Activated CD8-positive, alpha-beta memory T cell treated with anti-CD3 and anti-CD28 coated beads, Interleukin-2, amount 50 U/mL, for 48 hours (primary cell): ENCODE measurements at places on chromosomes 11 and 22.
A peak's percentile ranks its signal among the peaks of the same experiment; 100 is the strongest.

DNA sequence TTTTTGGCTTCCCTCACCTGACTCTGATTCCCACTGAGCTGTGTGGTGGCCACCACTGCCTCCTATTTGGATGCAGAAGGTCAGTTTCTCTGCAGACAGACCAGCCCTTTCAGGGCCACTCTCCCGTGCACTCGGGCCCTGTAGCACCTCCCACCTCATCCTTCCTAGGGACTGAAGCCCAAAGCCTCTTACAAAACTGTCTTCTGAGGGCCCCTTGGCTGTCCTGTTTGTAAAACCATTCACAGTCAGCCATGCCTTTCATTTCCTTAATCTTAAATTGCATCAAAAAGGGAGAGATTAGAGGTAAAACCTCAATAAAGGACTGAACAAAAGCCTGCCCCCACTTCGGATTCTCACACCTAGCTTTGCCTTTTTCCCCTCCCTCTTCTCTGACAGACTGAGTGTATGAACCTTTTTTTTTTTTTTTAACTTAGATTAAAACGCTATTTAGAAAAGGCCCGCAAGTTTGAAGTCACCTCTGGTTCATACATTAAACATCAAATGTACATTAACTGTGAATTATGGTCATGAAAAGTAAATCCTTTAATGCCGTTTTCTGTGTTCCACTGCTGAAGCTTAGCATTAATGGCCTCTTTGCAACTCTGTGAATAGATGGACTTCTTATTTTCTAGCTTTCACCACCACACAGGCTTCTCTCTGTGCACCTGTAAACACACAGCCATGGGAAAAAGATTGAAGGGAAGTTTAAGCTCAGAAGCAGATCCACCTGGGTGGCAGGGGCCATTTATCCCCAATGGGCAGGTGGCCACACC is 247.2 kb upstream of the CADM1 start:
- DNase-seq, result no peak

DNA sequence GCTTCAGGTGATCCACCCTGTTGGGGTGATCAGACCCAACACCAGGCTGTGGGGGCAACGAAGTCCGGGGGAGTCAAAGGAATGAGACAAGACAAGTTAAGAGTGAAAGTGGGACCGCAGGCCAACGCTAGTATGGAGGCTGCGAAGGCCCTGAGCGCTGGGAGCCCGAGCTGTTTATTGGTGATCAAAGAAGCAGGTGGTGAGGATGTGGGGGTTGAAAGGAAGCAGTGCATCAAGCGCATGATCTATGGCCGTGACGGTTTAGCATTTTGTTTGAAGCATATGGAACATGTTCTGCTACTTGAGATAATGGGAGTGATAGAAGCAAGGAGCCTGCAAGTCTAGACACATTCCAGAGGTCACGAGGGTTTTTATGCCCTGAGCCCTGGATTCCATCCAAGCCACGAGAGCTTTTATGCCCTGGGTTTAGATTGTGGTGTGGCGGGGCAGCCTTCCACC is 49.5 kb downstream of the MCHR1 start:
- DNase-seq, result peak; percentile 75

GRCh38 chr22:49380095-49380827 is 447.4 kb downstream of the BRD1 start:
- DNase-seq, result peak; percentile 6

DNA sequence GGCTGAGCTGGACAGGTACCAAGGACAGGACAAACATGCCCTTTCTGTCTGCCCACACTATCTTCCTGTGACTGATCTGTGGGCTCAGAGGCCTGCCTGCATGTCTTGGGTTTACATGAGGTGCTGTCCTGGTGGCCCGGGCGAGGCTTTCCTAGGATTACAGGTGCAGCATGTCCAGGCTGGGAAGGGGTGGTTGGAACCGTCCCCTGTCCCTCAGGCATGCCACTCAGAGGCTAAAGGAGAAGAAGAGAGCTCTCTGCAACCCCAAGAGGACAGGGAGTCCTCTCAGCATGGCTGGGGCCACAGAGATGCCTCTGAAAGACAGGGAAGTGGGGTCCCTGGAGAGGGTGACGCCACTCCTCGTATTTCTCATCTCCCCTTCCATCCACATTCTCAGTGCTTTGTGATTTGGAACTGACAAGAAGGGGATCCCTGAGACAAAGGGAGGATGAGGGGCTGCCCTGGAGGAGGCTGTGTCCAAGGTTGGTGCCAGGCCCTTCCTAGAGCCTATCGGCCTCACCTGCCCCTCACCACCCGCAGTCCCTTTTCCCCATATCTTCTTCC is 64.6 kb upstream of the LMO1 start:
- DNase-seq, result no peak

DNA sequence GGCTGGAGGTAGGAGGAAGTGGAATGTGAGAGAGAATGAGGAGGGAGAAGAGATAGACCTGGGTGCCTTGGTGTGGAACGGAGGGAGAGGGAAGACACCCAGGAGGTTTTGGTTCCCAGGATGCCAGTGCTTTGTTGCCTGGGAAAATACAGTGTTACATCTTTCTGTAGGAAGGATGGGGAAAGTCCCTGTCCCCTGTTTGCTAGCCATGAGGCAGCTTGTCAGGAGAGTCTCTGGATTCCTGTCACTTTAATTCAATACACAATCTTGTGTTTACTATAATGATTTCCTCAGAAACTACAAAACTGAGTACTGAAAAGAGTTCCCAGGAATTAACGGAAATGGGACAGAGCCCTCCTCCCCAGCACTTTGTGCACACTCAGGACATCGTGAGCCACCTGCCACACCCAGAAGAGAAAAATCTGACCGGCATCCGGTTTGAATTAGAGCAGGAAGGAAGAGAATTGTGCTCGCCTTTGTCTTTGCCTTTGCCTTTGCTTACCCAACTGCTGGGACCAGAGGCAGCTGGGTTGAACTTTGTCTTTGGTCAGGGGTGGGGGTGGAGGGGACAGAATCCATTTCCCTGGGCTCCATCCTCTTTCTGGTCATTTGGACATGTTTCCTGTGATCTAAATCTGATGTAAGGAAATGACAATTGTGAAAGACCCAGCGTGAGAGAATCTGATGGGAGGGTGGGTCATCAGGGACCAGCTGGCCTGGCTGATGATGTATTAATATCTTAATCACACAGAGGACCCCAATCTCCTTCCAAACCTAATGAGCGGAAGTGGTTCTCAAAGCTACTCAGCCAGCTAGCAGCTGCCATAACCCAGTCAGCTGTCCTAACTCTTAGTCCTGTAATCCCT is 1.3 kb upstream of the LIMK2 start:
- DNase-seq, result no peak

GRCh38 chr11:73854680-73855079 is 22.0 kb downstream of the COA4 start:
- DNase-seq, result no peak

DNA sequence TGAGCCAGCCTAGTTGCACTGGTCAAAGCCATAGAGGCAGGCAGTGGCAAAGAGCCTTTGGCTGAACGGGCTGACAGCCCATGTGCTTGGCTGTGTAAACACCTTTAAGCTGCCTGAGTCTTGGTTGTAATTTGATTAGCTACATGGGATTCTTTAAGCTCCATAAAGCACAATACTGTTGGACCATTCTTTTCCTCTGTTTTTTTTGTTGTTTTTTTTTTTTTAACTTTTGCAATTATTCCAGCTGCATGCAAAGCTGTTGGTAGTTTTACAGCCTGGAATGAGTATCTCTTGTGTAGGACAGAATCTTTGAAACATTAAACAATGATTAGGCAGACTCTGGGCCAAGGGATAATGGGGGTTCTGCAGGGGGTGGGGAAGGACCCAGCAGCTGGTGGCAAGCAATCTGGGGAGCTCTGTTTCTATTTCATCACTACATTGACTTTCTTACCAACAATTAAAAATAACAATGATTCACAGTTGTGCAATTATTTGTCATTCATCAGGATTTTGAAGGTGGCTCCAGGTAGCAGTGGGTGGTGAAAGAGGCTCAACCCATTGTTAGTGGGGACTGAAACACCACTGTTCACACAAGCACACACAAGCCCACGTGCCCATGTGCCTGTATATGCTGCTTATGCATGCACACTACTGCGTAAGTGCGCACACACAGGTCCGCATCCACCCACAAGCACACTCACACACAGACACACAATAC is 69.5 kb upstream of the CSNK2A3 start:
- no peak for DNase-seq

- no peak for DNase-seq
These were observed 41.3 kb upstream of the RDX start for GRCh38 chr11:110337570-110338193.

GRCh38 chr11:72061739-72062396 is 18.5 kb downstream of the NUMA1 start:
- no peak for DNase-seq

DNA sequence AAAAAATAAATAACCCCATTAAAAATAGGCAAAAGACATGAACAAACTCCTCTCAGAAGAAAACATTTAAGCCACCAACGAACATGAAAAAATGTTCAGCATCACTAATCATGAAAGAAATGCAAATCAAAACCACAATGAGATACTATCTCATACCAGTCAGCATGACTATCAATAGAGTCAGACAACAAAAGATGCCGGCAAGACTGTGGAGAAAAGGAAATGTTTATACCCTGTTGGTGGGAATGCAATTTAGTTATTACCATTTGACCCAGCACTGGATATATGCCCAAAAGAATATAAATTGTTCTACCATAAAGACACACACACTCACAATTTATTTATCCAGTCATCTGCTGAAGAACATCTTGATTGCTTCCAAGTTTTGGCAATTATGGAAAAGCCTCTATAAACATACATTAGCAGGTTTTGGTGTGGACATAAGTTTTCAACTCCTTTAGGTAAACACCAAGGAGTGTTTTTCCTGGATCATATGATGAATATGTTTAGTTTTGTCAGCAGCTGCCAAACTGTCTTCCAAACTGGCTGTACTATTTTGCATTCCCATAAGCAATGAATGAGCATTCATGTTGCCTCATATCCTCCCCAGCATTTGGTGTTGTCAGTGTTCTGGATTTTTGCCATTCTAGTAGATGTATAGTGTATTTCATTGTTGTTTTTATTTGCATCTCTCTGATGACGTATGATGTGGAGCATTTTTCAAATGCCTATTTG is 28.0 kb downstream of the OR8D1 start:
- no peak for DNase-seq

GRCh38 chr22:42189761-42190160 is 59.2 kb upstream of the CYP2D6 start:
- DNase-seq, result no peak

DNA sequence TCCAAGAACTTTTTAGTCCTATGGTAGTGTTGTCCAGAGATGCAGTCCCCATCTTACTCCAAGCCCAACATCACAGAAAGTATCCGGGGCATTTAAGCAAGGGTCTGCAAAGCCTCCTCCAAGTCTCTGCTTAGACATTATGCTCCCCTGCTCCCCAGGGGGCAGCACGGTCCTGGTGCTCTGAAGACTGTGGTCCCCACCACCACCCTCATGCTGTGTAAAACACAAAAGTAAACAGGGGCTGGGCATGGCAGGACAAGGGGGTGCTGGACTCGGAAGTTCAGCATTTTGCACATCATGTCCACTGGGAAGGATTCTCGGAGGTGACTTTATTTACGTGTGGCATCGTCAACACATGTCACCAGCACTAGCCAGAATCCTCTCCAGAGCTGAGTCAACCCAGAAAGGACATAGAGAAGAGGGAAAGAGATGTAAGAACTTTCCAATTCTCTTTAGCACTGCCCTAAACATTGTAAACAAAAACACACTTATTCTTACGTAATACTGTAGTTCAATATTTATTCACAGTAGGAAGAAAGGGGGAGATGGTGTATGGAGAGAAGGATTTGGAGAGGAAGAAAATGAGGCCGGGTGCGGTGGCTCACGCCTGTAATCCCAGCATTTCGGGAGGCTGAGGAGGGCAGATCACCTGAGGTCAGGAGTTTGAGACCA is 37.7 kb downstream of the TCIRG1 start:
- no peak for DNase-seq

GRCh38 chr11:125627236-125627910 is 2.4 kb downstream of the CHEK1 start:
- DNase-seq, result no peak

GRCh38 chr11:83746921-83747585 is 460.9 kb upstream of the CCDC90B start:
- DNase-seq, result no peak

DNA sequence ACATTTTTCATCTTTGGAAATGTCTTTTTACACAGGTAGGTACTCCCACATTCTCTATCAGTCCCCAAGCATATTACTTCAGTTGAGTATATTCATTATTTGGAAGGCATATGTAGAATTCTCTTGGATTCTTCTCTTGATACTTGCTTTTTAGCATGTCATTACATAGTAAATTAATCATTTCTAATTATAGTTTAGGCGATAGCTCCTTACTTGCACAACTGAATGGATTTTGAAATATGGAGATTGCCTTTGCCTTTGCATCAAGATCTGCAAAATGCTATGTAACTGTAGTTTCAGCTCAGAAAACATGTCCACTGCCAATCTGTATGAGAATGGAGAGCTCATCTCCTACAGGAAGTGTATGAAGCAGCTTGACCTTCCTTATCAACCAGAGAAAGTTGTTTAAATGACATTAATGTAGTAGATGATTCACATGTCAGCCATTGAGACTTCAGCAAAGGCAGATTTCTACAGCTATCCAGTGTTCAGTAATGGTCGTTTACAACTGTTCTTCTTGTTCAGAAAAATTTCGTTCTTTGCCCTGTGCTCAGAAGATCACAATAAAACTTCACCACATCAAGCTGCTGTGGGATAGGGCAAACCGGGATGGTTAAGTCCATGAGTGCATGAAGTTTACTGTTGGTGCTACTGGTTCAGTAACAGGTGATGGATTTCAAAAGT is 61.6 kb downstream of the PPP6R3 start:
- DNase-seq, result no peak

- no peak for DNase-seq
These were observed 8.6 kb upstream of the CRYBB2 start for GRCh38 chr22:25210793-25211192.

- DNase-seq, result no peak
These were observed 23.8 kb downstream of the MYBPC3 start for GRCh38 chr11:47328449-47329390.

DNA sequence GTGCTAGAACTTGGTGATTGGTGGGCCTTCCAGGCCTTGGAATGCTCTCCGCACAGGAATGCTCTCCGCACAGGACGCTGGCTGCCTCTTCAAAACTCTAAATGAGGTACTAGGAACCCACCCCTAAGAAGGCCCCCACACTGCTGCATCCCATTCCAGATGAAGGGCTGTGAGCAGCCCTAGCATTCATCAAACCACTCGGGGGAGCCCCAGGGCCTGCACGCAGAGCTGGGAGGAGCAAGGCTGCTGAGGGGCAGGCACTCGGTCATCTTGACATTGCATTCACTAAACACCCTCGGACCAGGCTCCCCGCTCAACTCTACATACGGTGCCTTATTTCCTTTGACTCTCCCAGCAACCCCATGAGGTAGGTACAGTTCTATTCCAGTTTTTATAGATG is 49.2 kb upstream of the EMID1 start:
- DNase-seq, result no peak
